IPS DF 6.9 (cell line): ENCODE measurements at places on chromosomes 4 and X.

GRCh38 chr4:184408021-184408683, 66.2 kb downstream of the IRF2 start:
- peaks cover 1% of the 10 kb centered on the region for H3K4me1 ChIP-seq
- H3K27me3 ChIP-seq = no peaks in the 10 kb centered on the region
- H3K4me3 ChIP-seq = no peak overlapping the region

GRCh38 chr4:128159967-128160366, 98.9 kb downstream of the LARP1B start:
- H3K4me3 ChIP-seq = no peak overlapping the region
- no peak overlapping the region for H3K27ac ChIP-seq
- H3K36me3 ChIP-seq = no peaks in the 10 kb centered on the region
- DNase-seq = no peak
- H3K27me3 ChIP-seq = no peaks in the 10 kb centered on the region
- no peaks in the 10 kb centered on the region for H3K4me1 ChIP-seq

GRCh38 chr4:166014411-166014810, 141.4 kb downstream of the TLL1 start:
- no peak overlapping the region for H3K4me3 ChIP-seq
- no peaks in the 10 kb centered on the region for H3K4me1 ChIP-seq
- no peak for DNase-seq
- no peaks in the 10 kb centered on the region for H3K36me3 ChIP-seq

DNA sequence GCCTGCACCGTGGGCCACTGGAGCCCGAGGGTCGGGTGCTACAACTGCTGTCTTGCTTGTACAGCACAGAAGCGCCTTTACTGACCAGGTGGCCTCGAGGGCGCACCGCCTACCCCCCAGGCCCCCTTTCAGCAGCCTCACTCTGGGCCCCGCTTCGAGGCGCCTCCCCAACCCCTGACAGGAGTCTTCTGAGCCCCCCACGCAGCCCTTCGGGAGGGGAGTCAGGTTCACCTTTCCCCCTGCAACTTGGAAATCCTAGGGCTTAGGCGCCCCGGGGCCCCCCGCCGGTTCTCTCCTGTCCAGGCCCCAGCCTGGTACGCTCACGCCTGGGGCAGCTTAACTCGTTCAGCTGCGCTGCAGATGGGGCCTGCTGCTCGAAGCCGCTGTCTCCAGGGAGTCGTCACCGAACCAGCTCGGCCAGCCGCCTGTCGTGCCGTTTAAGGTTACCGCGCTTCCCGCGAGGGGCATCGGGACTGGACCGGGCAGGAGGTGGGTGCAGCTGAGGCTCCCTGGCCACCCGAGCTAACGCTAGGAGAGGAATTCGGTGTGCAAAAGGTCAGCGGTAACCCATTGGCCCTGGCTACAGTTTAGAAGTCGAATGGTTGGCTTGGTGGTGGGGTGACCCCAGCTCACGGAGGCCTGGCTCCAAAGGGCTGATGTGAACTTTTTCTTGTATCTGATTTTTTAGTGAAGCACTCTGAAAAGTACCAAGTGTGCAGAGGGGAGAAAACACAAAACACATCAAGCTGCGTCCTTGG, 58.9 kb upstream of the BCOR start:
- H3K4me3 ChIP-seq = peak overlapping the region; percentile 26; the same call in 1 of the 2 replicates
- H3K4me1 ChIP-seq = peaks cover 1% of the 10 kb centered on the region; the same call in 1 of the 2 replicates
- H3K36me3 ChIP-seq = no peaks in the 10 kb centered on the region
- H3K27ac ChIP-seq = no peak overlapping the region
- no peaks in the 10 kb centered on the region; the same call in 1 of the 2 replicates for H3K27me3 ChIP-seq

DNA sequence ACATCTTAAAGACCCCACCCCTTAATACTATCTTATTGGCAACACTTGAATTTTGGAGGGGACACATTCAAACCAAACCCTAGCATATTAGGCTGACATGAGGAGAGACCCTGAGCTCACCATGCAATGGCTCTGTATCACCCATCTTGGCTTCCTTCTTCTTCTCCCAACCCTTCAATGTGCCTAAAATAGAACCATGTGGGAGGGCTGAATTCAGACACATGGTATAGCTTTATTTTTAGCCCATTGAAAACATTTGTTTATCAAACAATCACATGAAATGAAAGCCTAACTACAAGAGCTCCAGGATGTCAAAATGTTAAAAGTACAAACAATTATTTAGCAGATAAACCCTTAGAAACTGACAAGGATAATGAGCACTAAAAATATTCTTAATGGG, 81.6 kb downstream of the RASL11B start:
- H3K4me1 ChIP-seq = no peaks in the 10 kb centered on the region
- no peaks in the 10 kb centered on the region for H3K27me3 ChIP-seq
- no peak overlapping the region for H3K4me3 ChIP-seq
- H3K27ac ChIP-seq = no peak overlapping the region
- H3K36me3 ChIP-seq = no peaks in the 10 kb centered on the region

DNA sequence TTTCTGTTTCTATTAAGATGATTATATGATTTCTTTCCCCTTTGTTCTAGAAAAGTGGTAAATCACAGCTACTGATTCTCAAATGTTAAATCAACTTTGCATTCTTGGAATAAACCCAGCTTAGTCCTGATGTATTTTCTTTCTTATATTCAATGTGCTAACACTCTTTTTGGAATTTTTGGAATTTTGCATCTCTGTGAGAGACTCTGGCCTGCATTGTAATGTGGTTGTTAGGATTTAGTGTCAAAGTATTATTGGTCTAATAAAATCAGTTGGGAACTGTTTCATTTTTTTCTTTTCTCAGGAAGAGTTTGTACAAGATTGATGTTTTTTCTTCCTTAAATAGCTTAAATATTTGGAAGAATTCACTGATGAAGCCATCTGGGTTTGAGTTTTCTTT, 109.6 kb downstream of the KIT start:
- H3K4me1 ChIP-seq = peaks cover 1% of the 10 kb centered on the region; the same call in 1 of the 2 replicates
- H3K4me3 ChIP-seq = no peak overlapping the region
- H3K27ac ChIP-seq = no peak overlapping the region
- DNase-seq = no peak
- H3K36me3 ChIP-seq = no peaks in the 10 kb centered on the region

DNA sequence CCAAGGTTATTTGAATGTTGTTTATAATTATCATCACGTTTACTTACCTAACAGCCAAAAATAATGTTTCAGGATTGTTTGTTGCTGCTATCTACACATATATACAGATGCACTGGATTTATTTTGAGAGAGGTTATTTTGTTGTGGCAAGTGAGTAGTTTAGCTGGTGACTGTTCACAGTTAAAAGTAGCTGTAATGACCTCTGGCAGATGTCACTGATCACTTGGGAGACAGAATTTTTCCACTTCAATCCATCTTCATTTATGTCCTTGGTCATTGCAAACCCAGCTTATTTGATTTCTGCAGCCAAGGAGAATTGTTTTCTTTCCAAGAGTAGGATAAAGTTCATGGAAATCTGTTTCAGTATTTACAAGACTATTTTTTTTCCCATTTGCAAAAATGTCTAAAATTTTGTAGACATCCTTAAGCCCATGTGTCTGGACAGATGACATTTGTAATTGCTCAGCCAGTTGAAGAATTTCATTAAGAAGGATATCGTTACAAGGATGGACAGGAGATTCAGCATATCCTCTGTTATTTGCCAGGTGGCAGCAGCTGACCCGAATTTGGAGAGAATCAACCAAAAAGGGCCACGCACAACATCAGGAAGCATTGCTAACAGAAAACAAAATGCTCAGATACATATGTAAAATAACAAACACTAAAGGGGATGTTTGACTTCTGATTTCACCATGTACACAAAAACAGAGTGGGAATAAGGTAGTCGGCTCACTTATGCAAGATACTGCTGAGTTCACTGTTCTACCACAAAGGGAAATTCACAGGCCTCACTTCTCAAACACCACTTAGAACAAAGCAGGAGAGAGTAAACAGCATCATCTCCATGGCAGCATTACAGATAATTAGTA, 64.5 kb downstream of the GPRIN3 start:
- no peak overlapping the region for H3K27ac ChIP-seq
- no peak overlapping the region for H3K4me3 ChIP-seq
- H3K27me3 ChIP-seq = no peaks in the 10 kb centered on the region
- H3K4me1 ChIP-seq = no peaks in the 10 kb centered on the region
